ENCODE measurements at places on chromosomes 5 and 9. TPM values are rescaled to one million over a fixed set of nuclear protein-coding genes. Genes with fewer than 3 reads are reported as not detected.

MINAR2 gene
- not detected for total RNA-seq

ENHO gene
- total RNA-seq = not detected

SLC6A18 gene
- not detected for total RNA-seq

FOXI1 gene
- not detected for total RNA-seq

GMCL2 gene
- not detected for total RNA-seq

PDE8B gene
- not detected for total RNA-seq

BAG1 gene
- 33.8 TPM for total RNA-seq

TMEM215 gene
- not detected for total RNA-seq

AMBP gene
- total RNA-seq = not detected

SPATA6L gene
- total RNA-seq = 1.6 TPM

ZDHHC11 gene
- 0.42 TPM for total RNA-seq

RARS1 gene
- 121 TPM for total RNA-seq

PCDHA4 gene
- total RNA-seq = not detected

OTP gene
- total RNA-seq = not detected

FAF2 gene
- total RNA-seq = 34.0 TPM

FCN1 gene
- not detected for total RNA-seq

CD72 gene
- total RNA-seq = 0.11 TPM

DMRTA1 gene
- total RNA-seq = 0.84 TPM

Data from hair follicular keratinocyte (primary cell).